ENCODE measurements at places on chromosomes 2 and 18. TPM values are rescaled to one million over a fixed set of nuclear protein-coding genes. Genes with fewer than 3 reads are reported as not detected.

- no peak for DNase-seq
These were observed 23.9 kb downstream of the EIF2AK2 start for GRCh38 chr2:37132914-37133313.

GRCh38 chr2:32591669-32592463 is 36.0 kb upstream of the TTC27 start:
- DNase-seq, result no peak

DNA sequence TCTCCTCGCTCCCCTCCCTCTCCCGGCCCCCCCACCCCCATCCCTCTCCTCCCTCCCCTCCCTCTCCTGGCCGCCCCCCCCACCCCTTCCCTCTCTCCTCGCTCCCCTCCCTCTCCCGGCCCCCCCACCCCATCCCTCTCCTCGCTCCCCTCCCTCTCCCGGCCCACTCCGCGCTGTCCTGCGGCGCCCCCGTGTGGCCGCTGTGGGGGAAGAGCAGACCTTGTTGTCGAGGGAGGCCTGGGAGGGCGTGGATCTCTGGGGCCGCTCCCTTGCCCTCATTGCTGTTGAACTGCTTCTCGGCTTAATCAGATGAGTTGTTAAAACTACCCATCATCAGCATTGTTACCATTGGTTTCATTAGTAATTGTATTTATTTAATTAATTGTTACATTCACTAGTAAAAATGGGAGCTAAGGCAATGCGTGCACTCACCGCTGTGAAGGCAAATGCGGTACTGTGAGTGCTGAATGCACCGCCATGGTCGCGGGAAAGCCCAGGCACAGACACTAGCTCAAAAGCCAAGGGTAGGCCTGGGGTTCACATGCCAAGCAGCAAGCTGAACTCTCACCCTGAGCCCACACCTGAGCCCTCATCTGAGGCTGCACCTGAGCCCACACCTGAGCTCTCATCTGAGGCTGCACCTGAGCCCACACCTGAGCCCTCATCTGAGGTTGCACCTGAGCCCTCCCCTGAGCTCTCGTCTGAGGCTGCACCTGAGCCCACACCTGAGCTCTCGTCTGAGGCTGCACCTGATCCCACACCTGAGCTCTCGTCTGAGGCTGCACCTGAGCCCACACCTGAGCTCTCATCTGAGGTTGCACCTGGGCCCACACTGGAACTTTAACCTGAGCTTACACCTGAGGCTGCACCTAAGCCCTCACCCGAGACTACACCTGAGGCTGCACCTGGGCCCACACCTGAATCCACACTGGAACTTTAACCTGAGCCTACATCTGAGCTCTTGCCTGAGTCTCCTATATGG is 8.8 kb downstream of the RTP5 start:
- no peak for DNase-seq

LYG2 gene
- polyA plus RNA-seq, result 0.99 TPM

DNA sequence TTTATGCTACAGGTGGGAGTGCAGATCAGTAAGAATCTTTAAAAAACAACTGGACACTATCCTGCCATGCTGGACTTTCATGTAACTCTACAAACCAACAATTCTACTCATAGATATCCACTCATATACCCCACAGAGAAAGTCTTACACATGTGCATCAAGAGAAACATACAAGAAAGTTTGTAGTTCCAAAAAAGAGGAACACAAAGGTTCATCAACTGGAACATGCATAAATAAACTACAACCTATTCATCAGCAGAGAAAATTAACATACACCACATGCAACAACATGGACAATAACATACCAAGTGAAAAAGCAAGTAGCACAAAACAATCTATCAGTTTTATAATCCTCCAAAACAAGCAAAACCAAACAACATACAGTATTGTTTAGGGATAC is 17.0 kb downstream of the TCF4 start:
- no peak for DNase-seq
